Fibroblast of the aortic adventitia (primary cell): ENCODE measurements at places on chromosomes 2 and 18. TPM values are rescaled to one million over a fixed set of nuclear protein-coding genes. Genes with fewer than 3 reads are reported as not detected.
A peak's percentile ranks its signal among the peaks of the same experiment; 100 is the strongest.

GRCh38 chr2:207164006-207164831, 1.5 kb downstream of the KLF7 start:
- peak; percentile 57 for DNase-seq

- no peak for DNase-seq
Observed at GRCh38 chr2:3102922-3103569, 274.6 kb downstream of the EIPR1 start.

- DNase-seq = no peak
Observed at GRCh38 chr2:196941398-196942078, 15.0 kb upstream of the PGAP1 start.

- peak; percentile 0 for DNase-seq
Observed at GRCh38 chr2:76867854-76868253, 654.3 kb downstream of the LRRTM4 start.

The AGXT gene
- total RNA-seq = not detected in 2 replicates

The GAL3ST2 gene
- 0.25 TPM in 1 of 2 replicates, not detected in the other for total RNA-seq

The ADAM23 gene
- 1.9 and 7.8 TPM in 2 replicates for total RNA-seq
